ENCODE measurements at places on chromosomes 2 and 18. TPM values are rescaled to one million over a fixed set of nuclear protein-coding genes. Genes with fewer than 3 reads are reported as not detected.

DNA sequence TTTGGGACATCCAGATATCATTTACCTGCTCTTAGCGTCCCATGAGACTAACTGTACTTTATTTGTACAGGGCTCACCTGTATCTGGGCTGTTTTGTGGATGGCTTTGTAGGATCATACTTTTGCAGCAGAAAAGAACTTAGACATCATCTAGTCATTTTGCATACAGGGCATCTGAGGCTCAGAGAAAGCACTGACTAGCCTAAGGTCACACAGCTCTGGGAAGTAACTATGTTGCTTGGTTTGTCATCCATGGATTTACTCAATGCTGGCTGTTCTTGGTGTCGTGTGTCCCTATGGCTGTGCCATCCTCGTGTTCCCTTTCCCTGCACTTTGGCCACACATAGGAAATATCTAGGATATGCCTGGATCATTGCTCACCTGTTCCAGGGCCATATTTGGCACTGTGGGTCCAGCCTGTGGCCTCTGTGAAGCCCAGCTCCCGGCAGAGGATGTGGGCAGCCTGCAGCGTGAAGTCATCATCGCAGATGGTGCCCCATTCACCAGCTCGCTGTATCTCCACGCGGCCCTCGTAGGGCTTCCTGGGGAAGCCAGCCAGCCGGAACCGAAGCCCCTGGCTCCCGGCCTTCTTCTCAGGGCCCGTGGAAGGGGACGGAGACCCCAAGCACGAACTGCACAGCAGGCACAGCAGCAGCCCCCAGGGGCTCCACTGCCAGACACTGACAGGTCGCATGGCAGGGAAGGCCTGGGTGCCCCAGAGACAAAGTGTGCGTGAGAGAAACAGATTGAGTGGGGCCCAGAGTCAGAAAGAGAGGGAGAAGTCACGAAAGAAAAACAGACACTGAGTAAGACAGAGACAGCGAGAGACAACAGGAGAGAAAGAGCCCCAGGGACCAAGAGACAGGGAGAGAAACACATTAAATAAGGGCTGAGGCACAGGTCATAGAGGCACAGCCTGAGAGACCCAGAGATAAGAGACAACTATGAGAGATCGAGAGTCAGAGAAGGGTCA is 1.5 kb downstream of the LOXL3 start:
- DNase-seq, result no peak

DNA sequence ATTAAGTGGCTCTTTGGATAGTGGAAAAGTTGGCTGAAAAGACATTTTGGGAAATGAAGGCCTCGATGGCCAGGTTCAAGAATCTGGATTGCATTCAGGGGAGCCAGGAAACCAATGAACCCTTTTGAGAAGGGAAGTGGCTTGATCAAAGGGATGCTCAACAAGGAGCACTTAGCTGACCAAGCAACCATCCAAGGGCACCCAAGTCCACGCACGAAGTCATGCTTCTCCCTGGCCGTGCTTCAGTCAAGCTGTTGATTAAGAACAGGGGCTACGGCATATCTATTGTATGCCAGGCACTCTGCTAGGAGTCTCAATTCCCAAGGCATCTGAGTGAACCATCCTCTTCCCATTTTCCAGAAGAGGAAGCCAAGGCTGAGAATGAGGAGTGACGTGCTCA is 185.8 kb upstream of the GLI2 start:
- no peak for DNase-seq

DNA sequence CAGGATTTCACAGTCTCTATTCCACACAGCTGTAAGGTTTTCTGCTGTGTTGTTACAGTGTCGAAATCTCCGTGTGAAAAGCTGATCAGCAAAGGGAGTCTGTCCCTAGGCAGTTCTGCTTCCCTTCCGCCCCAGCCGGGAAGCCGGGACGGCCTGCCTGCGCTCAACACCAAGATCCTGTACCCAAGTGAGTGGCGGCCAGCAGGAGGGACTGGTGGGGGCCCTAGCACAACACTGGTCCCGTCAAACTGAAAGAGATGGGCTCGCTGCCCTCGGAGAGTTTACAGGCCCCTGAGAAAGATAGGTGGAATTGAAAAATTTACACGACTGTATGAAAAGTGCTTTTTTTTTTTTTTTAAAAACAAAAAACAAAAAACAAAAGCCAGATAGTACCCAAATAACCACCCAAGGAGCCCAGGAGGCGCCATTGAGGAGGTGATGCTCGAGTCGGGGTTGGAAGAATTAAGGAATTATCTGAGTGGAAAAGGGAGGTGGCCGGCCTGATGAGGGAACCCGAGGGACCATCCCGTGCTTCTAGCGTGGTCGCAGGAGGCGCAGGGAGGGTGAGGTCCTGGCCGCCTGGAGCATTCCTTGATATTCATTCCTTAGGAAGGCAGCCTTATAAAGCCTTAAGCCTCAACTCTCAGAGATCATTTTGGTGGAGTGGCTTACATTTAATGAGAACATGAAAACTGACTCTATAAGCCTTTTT is 96.7 kb downstream of the DGKD start:
- no peak for DNase-seq

GRCh38 chr2:173963323-173963816 is 1.8 kb downstream of the SP3 start:
- no peak for DNase-seq

DNA sequence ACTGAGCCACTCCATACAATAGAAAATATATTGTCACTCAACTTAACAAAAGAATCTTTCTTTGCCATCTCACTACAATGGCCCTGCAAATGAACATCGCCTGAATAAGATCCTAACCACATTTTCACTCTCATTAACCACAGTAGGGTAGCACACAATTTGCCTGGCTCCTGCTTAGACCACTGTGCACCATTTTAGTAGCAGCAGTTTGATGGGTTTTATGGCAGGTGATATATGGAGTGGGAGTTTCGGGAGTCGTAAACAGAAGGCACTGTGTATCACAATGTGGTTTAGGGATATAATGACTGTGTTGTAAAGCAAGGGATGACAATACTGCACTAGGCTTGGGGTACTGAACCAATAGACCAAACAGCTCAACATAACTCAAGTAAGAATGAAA is 617.4 kb downstream of the BCL11A start:
- peak; percentile 18 for DNase-seq

GRCh38 chr2:234593636-234594035 is 96.8 kb upstream of the ARL4C start:
- DNase-seq, result no peak

DNA sequence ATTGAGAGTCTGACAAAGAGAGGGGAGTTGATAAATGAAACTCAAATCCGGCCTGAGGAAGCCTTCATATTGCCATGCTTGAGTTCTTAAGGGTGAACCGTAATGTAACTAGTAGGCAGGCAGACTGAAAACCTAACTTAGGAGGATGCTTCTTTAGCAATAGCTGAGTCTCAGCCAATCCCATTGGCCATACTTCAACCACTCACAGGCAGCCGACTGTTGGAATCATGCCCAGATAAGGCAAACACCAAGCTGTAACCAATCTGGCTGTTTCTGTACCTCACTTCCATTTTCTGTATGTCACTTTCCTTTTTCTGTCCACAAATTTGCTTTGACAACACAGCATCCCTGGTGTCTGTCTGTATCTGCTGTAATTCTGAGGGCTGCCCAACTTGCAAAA is 39.5 kb downstream of the TPRKB start:
- no peak for DNase-seq

DNA sequence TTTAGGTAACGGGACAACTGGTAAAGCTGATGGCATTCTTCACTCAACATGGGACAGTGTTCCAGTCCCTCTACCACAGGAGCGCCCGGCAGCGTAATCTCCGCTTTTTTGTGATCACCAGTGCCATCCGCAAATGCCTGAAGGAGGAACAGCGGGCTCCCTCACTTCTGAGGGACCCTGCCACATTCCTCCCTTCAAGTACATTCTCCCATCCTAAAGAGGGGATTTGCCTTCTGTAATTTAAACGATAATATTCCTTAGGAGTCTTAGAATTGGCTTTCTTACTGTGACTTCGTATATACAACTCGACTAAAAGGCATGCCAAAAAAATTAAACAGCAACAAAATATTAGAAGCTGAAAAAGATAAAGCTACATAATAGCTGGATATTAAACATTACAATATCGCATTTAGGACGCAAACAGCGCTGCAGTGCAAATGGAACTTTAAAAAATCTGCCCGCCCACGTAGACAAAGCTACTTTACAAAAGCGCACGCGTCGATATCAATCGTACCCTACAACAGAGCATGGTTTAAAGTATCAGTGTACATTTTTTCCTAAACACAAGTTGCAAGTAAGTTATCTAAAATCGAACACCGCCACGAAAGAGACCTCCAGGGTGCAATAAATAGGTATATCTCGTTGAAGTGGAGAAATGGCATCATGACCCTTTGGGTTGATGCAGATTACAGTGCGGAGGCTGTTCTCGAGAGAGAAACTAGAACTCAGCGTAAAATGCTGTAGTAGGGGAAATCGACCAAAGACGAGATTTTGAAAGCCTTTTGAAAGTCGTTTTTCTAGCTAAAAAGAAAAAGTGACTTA is 2.3 kb upstream of the VSNL1 start:
- DNase-seq, result peak; percentile 48

Gene ABCB11
- polyA plus RNA-seq, result not detected

Gene CCDC68
- 8.7 TPM for polyA plus RNA-seq

Gene DOK6
- polyA plus RNA-seq, result 17.5 TPM

Gene ANKRD36B
- polyA plus RNA-seq, result 19.8 TPM

Gene RNU2-63P
- polyA plus RNA-seq, result not detected

Data from right renal pelvis (tissue), 4 donors.